ENCODE measurements at places on chromosomes 7 and 10.

- DNase-seq, result no peak
Measured at GRCh38 chr10:48192881-48193450, 81.5 kb downstream of the FRMPD2 start.

DNA sequence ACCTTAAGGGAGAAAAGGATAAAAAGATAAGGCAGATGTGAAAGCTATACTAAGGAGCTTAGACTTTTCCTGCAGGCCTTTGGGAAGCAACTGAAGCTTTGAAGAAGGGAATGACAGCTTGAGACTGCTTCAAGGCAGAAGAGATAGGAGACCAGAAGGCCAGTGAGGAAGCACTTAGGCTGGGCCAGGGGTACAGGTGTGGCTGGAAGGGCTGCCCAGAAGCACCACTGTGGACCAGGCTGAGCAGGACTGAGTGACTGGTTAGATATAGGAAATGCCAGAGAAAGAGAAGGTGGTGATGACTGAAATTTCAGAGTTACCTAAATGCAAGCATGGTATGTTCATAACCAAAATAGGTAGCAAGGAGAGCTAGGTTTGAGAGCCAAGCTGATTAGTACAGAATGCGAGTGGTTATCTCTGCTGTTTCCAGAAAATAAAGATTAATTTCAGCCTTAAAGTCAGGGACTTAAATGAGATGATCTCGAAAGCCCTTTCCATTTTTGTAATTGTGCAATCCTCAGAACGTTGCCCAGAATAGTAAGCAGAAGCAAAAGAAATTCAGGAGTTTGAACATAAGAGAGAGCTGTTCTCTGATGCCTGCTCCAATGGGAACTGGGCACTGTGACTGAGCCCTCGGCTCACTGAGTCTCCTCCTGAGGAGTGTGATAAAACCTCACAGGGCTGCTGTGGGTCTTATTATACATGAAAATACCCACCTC is 54.9 kb downstream of the MET start:
- DNase-seq, result no peak

- DNase-seq, result no peak
Measured at GRCh38 chr10:112295853-112296830, 12.9 kb downstream of the TECTB start.

GRCh38 chr7:100483090-100483721 is 521 bp upstream of the NYAP1 start:
- no peak for DNase-seq

- DNase-seq, result no peak
Measured at GRCh38 chr10:91103384-91104192, 116.9 kb upstream of the PCGF5 start.

- DNase-seq, result no peak
Measured at GRCh38 chr10:4053940-4054339, 268.9 kb upstream of the KLF6 start.

DNA sequence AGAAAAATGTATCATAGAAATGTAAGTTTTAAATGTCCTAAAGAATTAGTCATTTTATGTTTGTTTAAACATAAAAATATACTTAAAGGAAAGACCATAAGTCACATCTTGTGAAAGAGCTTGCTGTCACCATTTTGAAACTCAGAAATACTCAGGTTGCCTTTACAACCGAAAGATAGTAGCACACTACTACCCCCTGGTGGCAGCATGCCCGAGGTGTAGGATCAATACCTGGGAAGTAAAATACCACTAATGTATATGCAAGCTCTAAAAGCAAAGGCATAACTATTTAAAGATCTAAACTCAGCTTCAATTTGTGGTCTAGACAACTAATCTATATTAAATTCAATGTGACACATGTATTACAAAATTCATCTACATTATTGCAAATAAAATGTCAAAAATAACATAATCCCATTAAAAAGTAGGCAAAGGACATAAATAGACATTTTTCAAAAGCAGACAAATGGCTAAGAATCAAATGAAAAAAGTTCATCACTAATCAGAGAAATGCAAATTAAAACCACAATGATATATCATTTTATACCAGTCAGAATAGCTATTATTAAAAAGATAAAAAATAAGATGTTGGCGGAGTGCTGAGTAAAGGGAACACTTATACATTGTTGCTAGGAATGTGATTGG is 47.7 kb upstream of the FGL2 start:
- DNase-seq, result peak; percentile 17

DNA sequence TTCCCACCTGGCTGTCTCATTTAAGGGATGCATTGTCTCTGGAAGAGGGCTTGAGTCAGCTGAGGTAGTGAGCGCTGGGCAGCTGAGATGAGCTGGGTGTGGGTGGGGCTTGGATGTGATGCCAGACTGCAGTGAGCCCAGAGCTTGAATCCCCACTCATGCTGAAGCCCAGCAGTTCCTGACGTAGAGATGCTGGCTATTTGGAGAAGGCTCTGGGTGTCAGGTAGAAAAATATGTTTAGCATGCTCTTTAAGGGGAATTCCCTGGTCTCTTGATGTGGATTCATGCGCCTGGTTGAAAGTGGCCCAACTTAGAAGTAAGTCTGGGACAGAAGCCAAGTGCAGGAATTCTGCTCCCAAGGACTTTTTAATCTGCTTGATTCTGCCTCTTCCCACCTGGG is 241.5 kb upstream of the IGFBP3 start:
- no peak for DNase-seq

DNA sequence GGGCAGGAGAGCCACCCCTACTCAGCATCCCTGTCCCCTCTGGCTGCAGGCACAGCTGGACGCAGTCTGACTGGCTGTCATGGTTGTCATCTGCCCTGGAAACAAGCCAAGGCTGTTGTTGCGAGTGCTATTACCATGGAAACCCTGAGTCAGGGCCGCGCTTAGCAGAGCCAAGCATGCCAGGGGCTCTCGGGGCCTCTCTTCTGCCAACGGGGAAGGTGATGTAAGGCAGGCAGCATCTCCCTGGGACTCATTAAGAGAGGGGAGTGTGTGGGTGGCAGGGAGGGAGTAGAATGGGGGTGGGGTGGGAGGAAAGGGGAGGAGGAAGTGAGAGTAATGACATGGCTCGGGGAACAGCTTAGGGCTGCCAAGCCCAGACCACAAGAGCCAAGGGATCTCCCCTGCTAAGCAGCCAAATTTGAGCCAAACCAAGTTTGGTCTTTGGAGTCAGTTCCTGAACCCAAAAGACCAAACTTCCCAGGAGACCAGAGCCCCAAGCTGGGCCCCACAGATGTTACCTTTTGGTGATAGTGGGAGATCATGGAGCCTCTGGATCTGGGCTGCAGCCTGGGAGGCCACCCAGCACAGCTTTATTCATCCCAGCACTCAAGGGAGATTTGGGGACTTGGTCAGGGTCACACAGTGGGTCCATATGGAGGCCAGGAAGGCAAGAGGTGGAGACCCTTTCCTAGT is 67.6 kb downstream of the TMEM130 start:
- peak; percentile 76 for DNase-seq

DNA sequence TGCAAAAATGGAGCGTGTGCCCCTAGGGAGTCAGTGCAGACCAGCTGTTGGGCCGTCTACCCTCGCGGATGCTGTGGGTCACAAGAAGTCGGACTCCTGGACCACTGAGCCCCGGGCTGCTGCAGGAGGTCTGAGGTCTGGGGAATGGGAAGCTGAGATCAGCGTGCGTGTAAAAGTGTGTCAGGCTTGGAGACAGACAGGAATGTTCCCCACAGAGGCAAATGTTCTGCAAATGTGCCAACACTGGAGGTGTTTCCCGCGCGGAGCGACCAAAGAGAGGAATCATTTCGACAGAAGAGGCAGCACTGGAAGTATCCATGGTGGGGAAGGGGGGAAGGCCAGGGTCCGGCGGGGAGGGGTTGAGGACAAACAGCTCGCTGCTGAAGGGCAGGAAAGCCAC is 643.8 kb upstream of the MGMT start:
- no peak for DNase-seq

GRCh38 chr7:116998567-116999175 is 45.4 kb downstream of the ST7 start:
- DNase-seq, result no peak

DNA sequence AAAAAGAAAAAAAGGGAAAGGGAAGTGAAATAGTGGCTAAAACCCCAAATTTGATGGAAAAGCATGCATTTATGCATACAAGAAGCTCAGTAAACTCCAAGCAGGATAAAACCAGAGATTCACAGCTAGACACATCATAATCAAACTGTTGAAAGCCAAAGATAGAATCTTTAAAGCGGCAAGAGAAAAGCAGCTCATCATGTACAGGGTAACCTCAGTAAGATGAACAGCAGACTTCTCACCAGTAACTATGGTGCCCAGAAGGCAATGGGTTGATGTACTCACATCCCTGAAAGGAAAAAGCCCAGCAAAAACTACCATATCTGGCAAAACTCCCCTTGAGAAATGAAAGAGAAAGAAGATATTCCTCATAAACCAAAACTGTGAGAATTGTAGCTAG is 60.4 kb downstream of the TPST1 start:
- no peak for DNase-seq

DNA sequence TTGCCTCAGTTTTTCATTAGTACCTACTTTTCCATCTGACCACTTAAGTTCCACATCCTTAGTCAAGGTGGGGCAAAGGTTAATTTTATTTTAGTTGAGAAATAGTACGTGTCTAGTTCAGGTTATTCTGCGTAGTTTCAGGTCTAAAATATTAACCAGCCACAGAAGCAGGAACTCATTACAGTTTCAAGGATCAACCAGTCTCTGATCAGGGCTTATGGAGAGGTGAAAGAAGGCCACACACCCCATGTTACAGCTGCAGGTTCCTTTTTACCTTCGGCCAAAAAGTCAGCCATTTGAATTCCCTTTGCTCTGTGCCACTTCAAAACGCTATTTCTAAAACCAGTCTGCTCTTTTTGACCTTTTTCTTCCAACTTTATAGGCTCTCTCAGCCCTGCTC is 134.2 kb downstream of the CTTNBP2 start:
- DNase-seq, result no peak

DNA sequence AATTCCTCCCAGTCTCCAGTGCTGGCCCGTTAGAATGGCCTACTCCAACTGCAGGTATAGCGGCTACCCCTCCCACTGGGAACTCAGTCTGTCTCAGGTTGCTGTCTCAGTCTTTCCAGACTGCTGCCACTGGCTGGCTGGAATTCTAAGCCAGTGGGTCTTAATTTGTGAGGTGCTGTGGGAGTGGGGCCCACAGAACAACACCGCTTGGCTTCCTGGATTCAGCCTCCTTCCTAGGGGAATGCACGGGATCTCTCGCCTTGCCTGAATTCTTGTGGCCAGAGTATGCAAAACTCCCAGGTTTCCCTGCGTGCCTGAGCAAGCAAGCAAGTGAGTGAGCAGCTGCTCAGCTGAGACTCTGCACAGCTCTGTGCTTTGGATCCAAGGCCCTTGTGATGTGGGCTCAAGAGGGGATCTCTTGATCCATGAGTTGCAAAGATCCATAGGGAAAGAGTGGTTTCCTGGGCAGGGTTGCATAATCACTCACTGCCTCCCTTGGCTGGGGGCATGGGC is 41.5 kb upstream of the GPR141 start:
- DNase-seq, result no peak

- DNase-seq, result peak; percentile 49
Measured at GRCh38 chr10:95308389-95309302, 17.8 kb upstream of the PDLIM1 start.

DNA sequence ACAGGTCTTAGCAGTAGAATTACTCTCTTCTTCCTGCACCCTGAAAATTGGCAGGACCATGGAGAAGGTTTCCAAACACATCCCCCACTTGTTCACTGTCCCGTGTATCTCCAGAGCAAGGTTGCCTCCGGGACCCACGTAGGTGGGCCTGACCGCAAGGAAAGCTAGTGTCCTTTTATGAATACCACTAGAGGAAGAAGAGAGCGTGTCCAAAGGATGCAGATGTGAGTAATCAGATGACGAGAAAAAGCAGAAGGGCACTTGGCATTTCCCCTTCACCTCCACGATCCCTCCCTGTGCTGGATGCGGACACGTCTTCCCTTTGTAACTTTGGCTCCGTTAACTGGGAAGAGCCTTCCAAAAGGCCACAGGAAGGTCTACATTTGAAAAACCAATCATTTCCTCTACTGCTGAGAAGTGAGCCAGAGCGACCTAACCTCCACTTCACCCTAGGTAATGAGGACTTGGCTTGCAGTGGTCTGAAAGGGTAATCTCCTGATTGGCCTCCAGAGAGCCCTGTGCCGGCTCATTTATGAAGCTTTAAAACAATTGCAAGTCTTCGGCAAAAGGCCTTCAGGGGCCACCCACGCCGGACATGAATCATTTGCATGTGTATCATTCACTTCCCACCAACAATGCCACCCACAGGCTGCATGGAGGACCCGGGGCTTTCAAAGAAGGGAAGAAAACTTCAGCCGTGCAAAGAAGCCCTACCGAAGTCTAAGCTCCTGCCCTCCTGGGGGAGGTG is 55.4 kb downstream of the LYZL1 start:
- peak; percentile 19 for DNase-seq

- no peak for DNase-seq
Measured at GRCh38 chr10:35150308-35150707, 23.7 kb downstream of the CREM start.

DNA sequence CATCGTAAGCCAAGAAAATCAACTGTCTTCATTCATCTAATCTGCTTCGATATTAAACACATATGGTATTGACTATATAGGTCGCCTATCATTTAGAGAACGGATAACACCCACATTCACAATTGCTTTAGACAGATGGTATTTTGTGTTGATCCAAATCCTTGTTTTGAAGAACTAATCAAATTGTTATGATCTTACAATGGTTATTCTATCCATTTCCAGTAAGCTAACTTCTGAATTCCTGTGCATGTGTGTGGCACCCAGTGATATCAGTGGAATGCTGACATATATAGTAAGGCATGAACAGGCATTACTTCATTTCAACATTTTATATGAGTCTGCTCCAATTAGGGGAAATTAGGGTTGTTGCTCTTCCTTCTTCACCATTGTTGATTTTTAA is 98.8 kb downstream of the SEMA3E start:
- DNase-seq, result no peak

- no peak for DNase-seq
Measured at GRCh38 chr7:139095194-139095659, 14.3 kb downstream of the ZC3HAV1 start.

GRCh38 chr10:111756217-111757061 is 427.1 kb downstream of the GPAM start:
- DNase-seq, result peak; percentile 21

DNA sequence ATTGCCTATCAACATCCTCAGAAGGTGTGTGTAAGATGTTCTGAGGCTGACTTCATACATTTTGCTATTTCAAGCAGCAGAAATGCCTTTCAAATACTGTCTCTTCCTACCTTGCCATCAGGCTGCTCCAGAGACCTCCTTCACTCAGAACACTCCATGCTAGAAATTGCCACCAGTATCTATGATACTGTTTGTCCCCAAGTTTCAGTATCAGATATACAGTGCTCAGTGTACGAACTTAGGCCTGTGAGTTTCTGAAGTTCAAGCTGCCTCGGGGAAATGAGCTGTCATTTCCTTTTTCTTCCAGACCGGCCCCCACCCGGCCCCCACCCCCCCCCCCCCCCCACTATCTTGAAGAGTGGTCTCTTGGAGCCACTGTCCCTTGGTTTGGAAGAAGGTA is 373.4 kb upstream of the CHRM2 start:
- no peak for DNase-seq

- no peak for DNase-seq
Measured at GRCh38 chr10:69870591-69870990, 68.9 kb downstream of the COL13A1 start.

DNA sequence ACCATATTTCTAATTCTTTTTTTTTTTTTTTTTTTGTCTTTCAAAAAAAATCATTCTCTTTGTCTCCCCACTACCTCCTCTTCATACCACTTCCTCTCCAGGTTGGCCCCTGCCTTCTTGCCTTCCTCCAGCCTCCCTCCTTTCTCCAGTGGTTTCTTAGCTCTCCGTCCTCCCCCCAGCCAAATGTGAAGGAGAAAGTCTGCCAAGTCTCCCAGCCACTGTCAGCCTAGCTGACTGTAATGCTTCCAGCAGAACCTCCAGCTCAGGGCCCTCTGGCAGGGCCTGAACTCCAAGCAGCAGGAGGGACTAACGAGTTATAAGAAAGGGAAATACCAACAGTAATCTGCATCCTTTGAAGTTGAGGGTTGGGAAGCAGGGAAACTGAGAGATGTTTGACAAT is 35.5 kb upstream of the BICC1 start:
- no peak for DNase-seq
